ENCODE measurements at places on chromosomes 16 and 17.

- DNase-seq, result no peak
Observed at GRCh38 chr17:7315570-7316235, 543 bp upstream of the GPS2 start.

DNA sequence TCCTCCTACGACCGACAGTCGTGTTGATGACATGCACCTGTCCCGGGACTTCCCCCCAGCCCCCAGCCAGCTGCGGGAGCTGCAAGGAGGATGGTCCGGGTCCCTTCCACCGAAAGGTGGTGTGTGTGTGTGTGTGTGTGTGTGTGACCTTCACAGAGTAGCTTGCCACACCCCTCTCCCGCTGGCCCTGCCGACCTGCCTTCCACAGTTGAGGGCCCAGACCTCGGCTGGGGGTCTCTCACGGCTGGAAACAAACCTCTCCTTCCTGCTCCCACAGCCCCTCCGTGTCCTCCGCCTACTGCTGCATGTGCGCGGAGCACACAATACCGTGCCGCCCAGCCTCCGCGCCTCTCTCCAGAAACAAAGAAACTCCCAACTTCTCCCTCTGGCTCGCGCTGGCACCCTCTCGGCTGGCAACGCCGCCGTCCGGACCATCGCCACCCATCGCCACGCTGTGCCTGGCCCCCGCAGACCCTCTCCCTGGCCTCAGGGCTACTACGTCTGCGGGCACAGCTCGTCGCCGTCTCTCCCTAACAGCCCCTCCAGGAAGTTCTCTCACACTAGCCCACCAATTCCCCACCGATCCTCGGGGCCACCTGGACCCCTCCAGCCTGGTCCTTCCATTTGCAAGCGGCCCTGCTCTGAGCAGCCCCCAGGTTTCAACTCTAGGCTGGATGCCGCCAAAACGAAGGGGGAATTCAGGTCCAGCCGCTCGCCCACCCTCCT lies 81.2 kb downstream of the TIMM22 start:
- no peak for DNase-seq

GRCh38 chr17:49914096-49914490 lies 54.9 kb upstream of the DLX4 start:
- DNase-seq, result no peak

DNA sequence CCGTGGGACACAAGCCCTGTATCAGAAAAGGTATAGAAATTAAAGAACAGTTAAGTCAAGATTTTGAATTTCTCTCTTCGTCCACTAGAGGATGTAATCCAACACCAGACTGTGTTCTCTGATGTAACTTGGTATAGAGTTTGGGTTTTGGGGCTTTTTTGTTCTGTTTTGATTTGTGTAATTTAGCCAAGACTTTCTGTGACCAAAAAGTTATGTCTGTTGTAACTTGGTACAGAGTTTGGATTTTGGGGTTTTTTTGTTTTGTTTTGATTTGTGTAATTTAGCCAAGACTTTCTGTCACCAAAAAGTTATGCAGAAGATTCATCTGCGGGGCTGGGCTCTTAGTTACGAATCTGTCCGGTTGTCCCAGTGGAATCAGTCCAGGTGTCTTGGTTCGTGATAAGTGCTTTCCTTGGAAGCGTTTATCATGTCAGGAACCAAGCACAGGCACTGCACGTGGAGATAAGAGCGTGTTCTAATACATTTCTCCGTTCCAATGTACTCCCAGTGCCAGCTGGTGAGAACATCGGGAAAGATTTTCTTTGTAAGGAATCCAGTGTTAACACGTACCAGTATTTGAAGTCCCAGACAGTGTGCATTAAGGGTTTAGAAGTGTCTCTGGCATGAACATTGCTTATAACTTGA lies 44.1 kb upstream of the SEC14L1 start:
- no peak for DNase-seq

DNA sequence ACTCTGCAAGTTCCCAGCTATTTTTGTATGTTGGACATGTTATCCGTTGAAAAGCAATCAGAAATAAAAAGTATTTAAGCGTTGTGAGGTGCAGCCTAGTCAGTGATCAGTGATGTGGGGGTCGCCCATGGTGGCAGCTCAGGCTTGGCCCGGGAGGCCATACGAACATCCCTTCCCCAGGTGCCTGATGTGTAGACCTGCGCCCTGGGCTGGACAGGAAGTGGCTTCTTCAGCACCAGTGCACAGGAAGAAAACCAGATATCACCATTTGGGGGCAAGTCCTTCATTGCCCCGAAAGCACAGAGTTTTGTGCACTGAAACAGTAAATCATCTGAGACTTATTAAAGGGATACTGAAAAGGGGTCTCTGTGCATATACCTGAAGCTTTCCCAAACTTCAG lies 98.9 kb downstream of the SOCS1 start:
- DNase-seq, result no peak

GRCh38 chr17:47414612-47415011 lies 90.9 kb downstream of the EFCAB13 start:
- DNase-seq, result no peak

- DNase-seq, result peak; percentile 64
Observed at GRCh38 chr16:28210979-28211588, 681 bp downstream of the XPO6 start.

- no peak for DNase-seq
Observed at GRCh38 chr17:58643147-58643546, 48.7 kb downstream of the TEX14 start.

GRCh38 chr17:799261-799660 lies 17.1 kb downstream of the MRM3 start:
- DNase-seq, result no peak

- DNase-seq, result no peak
Observed at GRCh38 chr16:73804456-73804855, 492.2 kb upstream of the PSMD7 start.

DNA sequence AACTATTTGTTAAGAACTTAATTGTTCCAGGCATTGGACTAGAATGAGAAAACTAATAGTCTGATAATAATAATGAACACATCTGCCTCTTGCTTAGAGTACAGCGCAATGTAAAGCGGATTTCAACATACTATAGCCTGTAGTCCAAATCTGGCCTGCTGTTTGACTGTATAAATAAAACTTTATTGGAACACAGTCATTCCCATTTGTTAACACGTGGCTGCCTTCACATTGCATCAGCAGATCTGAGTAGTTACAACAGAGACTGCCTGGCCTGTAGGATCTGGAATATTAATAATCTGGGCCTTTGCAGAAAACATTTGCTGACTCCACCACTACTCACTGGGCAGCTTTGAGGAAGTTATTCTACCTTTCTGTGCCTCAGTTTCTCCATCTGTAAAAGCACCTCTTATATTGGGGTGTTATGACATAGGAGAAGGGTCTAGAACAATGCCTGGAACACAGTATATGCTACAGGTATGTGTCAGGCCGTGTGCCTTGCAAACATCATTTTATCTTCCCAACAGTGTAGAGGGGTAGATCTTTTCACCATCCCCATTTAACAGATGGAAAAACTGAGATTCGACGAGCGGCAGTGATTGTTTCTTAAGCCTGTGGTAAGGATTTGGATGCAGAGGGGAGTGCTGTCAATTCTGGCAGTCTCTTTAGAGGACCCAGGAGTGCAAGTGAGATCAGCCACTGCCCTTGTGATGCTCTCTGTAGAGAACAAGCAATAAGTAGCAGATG lies 22.2 kb downstream of the PDILT start:
- DNase-seq, result no peak

- DNase-seq, result no peak
Observed at GRCh38 chr17:4504188-4504587, 5.5 kb downstream of the SPNS2 start.

- DNase-seq, result no peak
Observed at GRCh38 chr16:66324815-66325515, 41.5 kb upstream of the CDH5 start.

DNA sequence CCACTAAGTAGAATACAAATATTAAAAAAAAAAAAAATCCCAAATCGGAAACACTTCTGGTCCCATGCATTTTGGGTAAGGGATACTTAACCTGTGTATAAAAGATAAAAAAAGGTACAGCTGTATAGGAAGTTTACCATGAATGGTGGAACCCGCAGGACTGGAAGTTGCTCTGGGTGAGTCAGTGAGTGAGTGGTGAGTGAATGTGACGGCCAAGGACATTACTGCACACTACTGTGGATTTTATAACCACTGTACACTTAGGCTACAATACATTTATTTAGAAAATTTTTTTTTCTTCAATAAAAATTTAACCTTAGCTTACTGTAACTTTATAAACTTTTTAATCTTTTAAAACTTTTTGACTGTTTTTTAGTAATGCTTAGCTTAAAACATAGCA lies 71.3 kb upstream of the BCAR1 start:
- no peak for DNase-seq

GRCh38 chr16:27234171-27234570 lies 30.8 kb downstream of the KDM8 start:
- no peak for DNase-seq

- no peak for DNase-seq
Observed at GRCh38 chr17:21185061-21185460, 28.9 kb downstream of the TMEM11 start.

- no peak for DNase-seq
Observed at GRCh38 chr17:66287911-66288310, 14.5 kb upstream of the PRKCA start.

GRCh38 chr17:80785477-80786178 lies 206.0 kb upstream of the CHMP6 start:
- peak; percentile 42 for DNase-seq

- no peak for DNase-seq
Observed at GRCh38 chr16:8892101-8892575, 10.0 kb downstream of the LITAFD start.

GRCh38 chr16:68893710-68894705 lies 50.7 kb downstream of the TANGO6 start:
- no peak for DNase-seq

GRCh38 chr16:9499941-9500593 lies 408.6 kb downstream of the HAPSTR1 start:
- no peak for DNase-seq

GRCh38 chr16:84663433-84664101 lies 15.3 kb downstream of the KLHL36 start:
- no peak for DNase-seq

- DNase-seq, result no peak
Observed at GRCh38 chr17:38797158-38797490, 2.2 kb downstream of the PIP4K2B start.

DNA sequence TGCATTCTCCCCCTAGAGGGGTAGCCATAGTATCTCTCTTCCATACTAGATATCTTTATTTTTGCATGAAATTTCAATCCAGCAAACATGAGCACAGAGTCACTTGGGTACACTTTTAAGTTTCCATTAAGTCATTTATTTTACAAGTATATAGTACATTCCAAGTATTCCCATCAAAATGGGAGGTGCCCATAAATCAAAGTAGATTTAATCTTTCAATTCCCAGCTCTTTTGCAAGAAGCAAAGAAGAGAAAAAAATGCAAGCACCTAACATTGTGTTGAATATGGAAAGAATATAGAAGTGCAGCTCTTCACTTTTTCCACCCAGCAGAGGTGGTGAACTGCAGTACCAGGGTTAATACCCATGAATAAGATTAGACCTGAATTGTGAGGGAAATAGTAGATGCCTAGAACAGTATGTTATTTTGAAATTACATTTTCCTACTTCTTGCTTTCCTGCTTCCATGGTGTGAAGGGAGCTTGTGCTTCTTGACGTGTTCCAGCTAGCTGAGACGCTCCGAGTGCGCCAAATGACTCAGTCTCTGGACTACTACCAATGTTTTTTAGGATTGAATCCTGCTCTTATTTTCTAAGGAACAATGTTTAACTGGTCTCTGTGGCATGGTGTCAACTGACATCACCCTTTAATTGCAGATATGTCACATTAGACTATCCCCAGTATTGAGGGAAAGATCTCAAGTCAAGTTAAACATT lies 151.1 kb upstream of the MAF start:
- DNase-seq, result no peak

- DNase-seq, result no peak
Observed at GRCh38 chr17:81866440-81867169, 4.5 kb downstream of the ARHGDIA start.

- DNase-seq, result no peak
Observed at GRCh38 chr17:30358055-30358760, 20.5 kb upstream of the CPD start.

DNA sequence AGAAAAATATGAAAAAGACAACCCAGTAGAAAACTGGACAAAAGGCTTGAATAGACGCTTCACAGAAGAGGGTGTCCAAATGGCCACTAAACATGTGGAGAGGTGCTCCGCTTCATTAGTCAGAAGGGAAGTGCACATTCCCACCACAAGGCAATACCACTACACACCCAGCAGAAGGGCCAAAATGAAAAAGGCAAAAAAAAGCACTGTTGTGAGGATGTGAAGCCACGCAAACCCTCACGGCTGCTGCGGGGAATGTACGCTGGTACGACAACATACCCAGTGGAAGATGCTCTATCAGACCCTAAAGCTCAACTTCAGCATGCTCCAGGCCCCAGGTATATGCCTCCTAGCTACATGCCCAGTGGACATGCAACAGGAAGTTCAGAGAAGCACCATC lies 17.0 kb downstream of the PIK3R5 start:
- DNase-seq, result no peak

- DNase-seq, result peak; percentile 42
Observed at GRCh38 chr17:67390646-67391361, 13.7 kb downstream of the PITPNC1 start.

DNA sequence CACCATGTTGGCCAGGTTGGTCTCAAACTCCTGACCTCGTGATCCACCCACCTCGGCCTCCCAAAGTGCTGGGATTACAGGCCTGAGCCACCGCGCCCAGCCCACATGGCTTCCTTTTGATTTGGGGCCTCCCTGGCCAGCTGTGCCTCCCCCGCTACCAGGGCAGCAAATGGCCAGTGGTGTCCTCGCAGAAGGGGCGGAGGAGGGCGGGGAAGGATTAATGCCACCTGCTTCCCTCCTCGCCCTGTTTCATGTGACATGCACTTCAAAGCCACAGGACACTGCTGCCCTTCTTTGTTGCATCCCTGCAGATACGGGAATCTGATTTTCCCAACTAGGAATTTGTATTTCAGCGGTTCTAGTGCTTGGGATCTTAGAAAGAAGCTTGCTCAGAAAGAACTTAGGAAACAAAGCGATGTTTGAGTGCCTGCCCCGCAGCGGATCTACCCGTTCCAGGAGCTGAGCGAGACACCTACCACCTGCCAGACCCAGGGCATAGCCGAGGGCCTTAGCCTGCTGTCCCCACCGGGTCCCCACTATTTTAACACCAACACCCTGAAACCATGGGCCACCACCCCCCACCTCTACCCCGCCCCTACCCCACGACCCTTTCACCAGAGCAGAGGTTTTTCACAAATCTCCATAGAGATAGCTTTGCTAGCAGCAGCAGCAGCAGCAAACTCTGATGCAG lies 37.7 kb upstream of the CCDC182 start:
- no peak for DNase-seq

DNA sequence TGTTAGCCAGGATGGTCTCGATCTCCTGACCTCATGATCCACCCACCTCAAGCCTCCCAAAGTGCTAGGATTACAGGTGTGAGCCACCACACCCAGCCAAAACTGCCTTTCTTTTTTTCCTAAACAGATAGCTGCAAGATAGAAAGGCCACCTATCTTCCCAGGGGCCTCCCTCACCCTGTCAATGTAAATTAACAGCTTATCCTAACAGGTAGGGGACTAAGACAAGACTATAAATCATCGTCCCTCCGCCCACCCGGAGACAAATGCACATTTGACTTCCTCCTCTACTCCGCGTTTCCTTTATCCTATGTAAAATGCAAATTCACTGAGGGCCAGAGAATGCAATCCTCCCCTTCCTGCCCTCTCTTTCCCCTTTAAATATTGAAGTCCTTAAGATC lies 71.4 kb downstream of the MARF1 start:
- no peak for DNase-seq
